HCT116 (cell line): ENCODE measurements at places on chromosomes 16 and 17. TPM values are rescaled to one million over a fixed set of nuclear protein-coding genes. Genes with fewer than 3 reads are reported as not detected.

DNA sequence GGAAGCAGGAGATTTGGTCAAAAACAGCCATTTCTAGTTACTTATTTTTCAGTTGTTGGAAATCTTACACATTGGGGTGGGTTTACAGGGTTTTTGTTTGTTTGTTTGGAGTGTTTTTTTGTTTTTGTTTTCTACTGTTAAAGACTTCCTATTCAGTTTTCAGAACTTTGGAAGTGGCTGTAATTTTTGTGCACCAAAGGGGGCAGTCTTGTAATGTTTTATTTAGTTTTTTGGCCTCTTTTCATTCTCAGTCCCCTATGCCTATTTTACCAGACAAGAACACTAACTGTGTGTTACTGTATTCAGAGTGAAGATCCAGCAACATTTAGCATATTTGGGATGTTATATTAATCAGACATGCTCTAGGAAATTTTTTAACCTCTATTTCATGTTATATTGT, 20.6 kb downstream of the TPPP3 start:
- DNase-seq: peak; percentile 12

DNA sequence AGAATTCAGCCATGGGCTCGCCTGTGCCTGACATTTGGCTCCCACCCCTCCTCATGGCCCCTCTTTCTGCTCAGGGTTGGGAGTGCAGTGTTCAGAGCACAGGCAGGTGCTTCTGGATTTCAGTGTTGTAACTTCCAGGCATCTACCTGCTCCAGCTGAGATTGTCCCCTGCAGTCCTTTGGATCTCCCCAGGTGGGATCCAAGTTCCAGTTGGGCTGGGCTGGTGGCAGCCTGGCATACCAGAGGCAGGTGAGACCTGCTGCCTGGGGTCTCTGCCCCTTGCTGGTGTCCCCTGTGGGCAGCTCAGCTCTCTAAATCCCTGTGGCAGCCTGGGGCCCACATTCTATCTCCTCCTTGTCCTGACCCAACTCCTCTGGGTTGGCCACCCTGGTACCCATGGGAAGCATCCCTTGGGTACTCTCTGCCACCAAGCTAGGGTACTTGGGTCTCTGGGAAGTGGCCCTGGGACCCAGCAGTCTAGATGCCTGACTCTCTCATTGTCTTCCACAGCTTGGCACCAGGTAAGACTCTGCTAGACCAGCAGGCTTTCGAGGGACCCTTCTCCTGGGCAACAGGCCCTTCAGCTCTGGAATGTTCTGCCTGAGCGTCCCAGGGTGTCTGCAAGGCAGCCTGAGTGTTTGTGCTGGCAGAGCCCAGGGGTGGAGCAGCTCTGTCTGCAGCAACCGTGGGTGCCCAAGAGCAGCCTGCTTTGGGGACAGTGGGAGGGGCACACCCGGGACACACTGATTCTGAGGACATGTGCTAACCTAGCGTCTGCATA, 42.5 kb downstream of the DNAH17 start:
- no peak for DNase-seq

- DNase-seq: no peak
These were observed 2.1 kb downstream of the HCRT start for GRCh38 chr17:42182927-42183734.

The TMEM11 gene
- 31.0 TPM for total RNA-seq

The MYH11 gene
- 0.61 TPM for total RNA-seq

The RGS11 gene
- not detected for total RNA-seq
